Stimulated activated CD4-positive, alpha-beta T cell treated with anti-CD3 and anti-CD28 coated beads, Interleukin-2, amount 100 ng/mL, for 48 hours (primary cell): ENCODE measurements at places on chromosomes 1 and 21.

DNA sequence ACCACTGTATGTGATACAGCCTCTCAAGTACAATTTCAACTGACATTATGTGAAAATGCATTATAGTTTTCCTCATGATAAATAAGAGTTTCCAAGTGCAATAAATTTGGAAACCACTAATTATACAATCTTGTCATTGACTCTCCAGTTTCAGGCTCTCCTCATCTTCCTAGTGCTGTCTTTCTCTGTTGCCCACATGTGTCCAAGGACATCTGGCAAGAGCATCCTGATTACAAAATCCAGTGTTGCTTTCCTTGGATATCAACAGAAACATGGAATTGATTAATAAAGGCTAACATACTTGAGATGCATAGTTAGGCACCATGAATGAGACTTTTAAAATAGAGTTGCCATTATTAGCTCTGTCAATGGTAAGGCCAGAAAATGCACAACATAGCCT lies 15.6 kb upstream of the MAP10 start:
- DNase-seq = no peak

- no peak for DNase-seq
Observed at GRCh38 chr1:73136975-73137374, 854.6 kb upstream of the NEGR1 start.

GRCh38 chr1:5910276-5910620 lies 82.0 kb downstream of the NPHP4 start:
- DNase-seq = no peak

DNA sequence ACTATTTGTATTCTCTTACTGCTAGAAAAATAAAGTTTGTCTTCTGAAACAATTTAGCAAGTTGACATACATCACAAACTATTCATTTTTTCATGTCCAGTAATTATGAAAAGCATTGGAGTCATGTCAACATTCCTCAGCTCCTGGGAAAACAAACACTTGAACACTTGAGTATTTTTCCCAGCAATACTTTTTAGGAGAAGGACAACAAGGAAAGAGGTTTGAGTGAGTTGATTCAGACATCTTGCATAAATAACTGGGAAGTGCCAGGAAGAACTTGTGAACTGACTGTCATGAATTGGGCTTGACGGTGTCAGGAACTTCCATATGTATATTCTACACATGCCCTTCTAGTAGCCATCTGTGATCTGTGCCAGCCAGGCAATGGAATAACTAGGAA lies 195.6 kb downstream of the HMCN1 start:
- no peak for DNase-seq

- DNase-seq = no peak
Observed at GRCh38 chr1:150554086-150554452, 4.9 kb downstream of the ADAMTSL4 start.

- DNase-seq = peak; percentile 11
Observed at GRCh38 chr1:210292231-210292871, 36.4 kb upstream of the HHAT start.

GRCh38 chr1:185816460-185816859 lies 82.3 kb downstream of the HMCN1 start:
- no peak for DNase-seq

DNA sequence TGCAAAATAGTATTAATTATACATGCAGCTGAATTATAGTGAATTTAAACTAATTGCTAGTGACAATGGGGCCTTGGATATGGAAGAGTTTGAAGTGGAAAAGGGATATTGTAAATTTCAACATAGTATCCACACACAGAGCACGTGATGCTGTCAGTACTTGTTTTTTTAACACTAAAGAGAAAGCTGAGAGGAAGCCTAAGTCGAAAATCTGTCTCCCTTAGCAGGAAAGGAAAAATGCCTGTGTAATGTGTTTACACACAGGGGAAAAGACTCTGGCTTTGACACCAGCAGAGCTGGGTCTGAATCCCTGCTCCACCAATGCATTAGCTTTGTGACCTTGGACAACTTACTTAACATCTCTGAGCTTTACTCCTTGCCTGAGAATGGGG lies 42.6 kb downstream of the PCSK9 start:
- DNase-seq = no peak

- DNase-seq = no peak
Observed at GRCh38 chr1:62401034-62401760, 35.7 kb upstream of the USP1 start.

- no peak for DNase-seq
Observed at GRCh38 chr1:63693944-63694571, 79.8 kb upstream of the ROR1 start.

GRCh38 chr1:174819596-174819995 lies 180.2 kb upstream of the CACYBP start:
- DNase-seq = no peak

DNA sequence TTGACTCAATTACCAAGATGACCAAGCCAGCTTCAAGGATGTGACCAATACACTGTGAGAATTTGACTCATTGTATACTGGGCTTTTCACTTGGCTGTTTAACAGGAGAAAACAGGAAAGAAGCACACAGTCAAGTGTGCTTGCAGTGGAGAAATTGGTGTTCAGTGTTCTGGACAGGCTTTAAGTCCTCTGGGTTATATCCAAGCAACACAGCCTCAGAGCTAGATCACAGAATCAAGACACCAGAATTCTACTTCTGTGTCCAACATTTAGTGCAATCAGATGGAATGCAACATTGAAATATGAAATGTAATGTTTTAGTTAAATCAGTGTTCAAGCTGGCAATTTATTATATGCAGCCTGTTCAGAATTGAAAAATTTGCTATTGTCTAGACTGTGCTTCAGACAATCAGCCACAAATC lies 694.4 kb downstream of the LTN1 start:
- no peak for DNase-seq

GRCh38 chr1:73979684-73980083 lies 218.3 kb downstream of the LRRIQ3 start:
- DNase-seq = no peak

GRCh38 chr1:40750451-40750908 lies 33.1 kb upstream of the KCNQ4 start:
- no peak for DNase-seq

- DNase-seq = no peak
Observed at GRCh38 chr1:45297666-45298356, 28.9 kb upstream of the HPDL start.

GRCh38 chr1:211752317-211752716 lies 76.9 kb upstream of the NEK2 start:
- DNase-seq = no peak

GRCh38 chr1:17617787-17618557 lies 78.5 kb downstream of the ARHGEF10L start:
- DNase-seq = no peak

DNA sequence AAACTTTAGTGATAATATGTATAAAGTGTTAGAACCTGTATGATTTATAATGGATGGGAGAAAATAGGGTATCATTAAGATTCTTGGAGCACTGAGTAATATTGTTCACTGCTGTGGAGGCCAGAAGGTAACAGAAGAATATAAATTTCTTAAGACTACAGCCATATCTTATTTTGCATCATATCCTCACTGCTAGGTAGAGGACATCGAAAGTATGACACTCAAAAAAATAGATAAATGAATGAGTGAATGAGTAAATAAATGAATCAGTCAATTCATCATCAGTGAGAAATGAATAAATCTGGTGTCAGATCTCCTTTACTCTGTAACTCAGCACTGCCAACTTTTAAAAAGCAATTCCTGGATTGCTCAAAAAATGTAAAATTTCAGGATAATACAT lies 33.2 kb downstream of the RGS13 start:
- no peak for DNase-seq

GRCh38 chr1:39422614-39423013 lies 68.8 kb upstream of the BMP8A start:
- no peak for DNase-seq

GRCh38 chr1:8908388-8909151 lies 30.1 kb upstream of the ENO1 start:
- DNase-seq = no peak

GRCh38 chr21:45131537-45131999 lies 57.2 kb downstream of the ADARB1 start:
- no peak for DNase-seq

GRCh38 chr1:210787800-210788199 lies 346.1 kb downstream of the KCNH1 start:
- DNase-seq = no peak

- DNase-seq = no peak
Observed at GRCh38 chr21:33944185-33944763, 28.7 kb upstream of the ATP5PO start.

DNA sequence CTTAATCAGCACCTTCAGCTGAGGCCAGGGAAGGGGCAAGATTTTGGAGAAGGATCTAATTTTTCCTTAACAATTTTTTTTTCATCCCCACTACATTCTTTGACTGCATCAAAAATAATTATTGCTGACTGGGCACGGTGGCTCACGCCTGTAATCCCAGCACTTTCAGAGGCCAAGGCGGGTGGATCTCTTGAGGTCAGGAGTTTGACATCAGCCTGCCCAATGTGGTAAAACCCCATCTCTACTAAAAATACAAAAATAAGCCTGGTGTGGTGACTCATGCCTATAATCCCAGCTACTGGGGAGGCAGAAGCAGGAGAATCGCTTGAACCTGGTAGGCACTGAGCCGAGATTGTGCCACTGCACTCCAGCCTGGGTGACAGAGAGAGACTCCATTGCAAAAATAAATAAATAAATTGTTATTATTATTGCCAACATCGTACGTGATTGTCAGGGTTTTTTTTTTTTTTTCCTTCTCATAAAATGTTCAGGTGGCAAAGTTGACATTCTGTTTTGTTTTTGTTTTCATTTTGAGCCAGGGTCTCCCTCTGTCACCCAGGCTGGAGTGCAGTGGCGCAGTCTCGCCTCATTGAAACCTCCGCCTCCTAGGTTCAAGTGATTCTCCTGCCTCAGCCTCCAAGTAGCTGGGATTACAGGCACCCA lies 37.3 kb upstream of the MORC3 start:
- no peak for DNase-seq

DNA sequence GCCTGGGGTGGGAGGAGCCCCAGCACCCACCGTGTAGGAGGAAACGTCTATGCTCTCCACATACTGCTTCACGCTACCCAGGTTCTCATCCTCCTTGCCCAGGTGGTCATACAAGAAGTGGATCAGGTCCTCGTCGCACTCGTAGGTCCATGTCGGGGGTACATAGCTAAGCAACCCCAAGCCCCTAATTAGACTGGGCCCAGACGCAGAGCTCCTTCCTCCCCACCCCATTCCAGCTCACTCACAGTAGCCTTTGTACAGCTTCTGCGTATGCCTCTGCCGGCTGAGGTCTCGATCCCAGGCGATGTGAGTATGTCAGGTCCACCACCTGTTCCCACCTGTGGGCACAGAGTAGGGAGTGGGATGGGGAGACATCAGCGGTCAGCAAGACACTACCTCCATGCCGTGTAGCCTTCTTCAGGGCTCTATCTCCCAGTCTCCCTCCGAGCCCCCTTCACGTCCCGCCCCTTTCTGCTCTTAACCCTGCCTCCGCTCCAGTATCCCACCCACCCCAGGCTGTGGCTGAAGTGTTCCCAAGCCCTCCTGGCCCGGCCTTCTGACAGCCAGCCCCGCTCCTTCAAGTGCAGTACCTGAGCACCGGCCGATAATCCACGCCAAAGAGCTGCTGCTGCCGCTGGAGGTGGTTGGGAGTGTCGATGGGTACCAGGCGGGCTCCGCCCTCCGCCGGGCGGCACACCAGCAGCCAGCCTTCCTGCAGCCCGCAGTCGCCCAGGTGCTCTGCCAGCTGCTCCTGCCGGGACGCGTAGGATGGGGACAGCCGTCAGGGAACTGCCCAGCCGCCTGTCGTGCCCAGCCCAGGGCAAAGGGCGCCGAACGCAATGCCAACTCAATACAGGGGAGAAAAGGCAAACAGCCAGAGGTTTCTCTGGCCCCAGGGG lies 919 bp downstream of the HECTD3 start:
- no peak for DNase-seq

DNA sequence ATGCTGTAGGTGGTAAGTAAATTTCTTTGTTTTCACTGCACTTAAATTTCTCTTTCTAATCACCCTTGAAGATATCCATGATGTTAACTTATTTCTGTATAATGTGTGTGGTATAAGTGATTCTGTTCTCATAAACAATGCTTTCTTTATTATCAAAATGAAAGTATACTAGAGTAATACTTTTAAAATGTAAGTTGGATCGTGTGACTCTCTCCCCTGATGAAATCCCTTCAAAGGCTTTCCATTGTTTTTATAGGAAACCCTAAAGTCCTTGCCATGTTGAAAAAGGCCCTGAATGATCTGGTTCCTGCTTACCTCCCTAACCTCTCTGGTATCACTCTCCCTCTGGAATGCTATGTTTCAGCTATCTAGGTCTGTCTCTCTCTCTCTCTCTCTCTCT lies 191.1 kb upstream of the LHX8 start:
- no peak for DNase-seq

DNA sequence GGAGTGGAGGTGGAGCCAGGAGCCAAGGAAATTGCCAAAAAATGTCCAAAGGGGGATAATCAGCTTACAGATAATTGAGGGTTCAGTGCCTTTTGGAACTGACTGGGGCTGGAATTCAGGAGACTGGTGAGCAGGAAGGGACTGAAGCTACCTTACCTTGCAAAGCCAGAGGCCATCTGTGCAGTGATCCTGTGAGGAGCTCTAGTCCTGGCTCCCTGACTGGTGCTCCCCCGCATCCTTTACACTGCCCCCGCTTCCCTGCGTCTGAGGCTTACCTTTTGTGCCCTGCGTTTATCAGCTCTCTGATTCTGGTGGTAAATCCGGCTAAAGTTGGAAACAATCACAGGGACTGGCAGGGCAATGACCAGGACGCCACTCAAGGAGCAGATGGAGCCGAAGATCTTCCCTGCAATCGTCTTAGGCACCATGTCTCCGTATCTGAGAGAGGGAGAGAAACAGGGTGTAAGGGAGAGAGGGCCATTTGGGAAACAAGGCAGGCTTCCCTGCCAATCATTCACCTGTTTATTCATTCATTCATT lies 31.0 kb downstream of the DDX20 start:
- DNase-seq = no peak

DNA sequence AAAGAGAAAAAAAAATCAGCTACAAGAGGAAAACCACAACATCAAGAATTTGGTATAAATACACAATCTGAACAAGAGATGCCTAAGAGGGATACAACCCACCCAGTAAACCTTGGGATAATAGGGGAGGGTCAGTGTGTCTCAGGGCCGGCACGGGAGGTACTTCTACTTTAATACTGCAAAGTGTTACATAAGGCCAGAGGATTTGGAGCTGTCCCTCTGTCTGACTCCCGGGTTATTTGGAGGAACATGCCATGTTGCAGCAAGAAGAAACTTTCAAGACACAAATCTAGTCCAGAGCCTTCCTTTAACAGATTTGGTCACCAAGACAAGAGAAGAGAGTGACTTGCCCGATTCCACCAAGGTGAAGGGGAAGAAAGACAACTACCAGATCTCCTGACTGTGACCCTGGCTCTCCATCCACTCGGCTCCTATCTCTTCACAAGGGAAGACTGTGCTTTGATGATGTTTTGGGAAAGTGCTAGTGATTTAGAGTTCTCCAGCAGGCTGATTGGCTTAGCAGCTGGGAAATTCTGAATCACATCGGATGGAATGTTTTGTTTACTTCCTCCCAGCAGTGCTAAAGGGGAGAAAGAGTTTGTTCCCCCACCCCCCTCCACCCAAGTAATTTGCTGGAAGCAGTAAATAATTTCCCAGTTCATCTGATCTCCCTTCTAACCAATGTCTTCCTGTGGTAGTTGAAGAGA lies 29.3 kb downstream of the SGIP1 start:
- DNase-seq = no peak
